Cortex of kidney (tissue), 1 donor: ENCODE measurements at places on chromosomes 11 and 22.

DNA sequence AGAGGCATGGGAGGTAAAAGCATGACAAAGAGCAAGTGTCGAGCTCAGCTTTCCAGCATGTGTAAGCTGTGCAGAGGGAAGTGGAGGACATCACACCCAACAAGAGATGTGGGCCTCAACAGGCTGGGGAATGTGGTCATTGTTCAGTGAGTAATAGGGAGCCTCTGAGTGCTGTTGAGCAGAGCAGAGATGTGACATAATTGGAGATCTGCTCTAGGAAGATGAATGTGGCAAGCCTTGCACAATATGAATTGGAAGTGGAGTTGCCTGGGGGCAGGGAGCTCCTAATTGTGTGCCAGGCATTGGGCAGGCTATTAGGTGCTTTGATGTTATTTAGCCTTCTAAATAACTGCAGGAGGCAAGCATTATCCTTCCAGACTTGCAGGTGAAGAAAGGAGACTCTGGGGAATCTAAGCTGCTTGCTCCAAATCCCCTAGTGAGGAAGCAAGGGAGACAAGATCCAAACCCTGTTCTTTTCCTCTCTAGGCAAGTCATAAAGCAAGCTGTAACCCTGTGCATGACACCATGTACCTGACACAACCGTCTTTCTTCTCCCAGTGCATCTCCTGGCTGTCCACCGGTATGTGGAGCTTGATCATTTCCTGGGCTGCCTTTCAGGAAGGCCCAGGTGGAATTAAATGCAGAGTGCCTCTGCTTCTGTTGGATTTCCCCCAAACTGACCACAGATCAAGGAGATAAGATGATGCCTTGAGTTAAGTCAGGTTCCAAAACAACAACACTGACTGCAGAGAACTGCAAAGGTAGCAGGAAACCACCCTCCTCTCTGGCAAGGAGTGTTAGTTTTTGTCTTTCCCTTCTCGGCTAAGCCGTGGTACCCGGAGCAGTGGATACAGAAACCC, 221.4 kb downstream of the TENM4 start:
- DNase-seq: no peak

GRCh38 chr11:122031813-122032212, 84.2 kb downstream of the BLID start:
- no peak for DNase-seq

DNA sequence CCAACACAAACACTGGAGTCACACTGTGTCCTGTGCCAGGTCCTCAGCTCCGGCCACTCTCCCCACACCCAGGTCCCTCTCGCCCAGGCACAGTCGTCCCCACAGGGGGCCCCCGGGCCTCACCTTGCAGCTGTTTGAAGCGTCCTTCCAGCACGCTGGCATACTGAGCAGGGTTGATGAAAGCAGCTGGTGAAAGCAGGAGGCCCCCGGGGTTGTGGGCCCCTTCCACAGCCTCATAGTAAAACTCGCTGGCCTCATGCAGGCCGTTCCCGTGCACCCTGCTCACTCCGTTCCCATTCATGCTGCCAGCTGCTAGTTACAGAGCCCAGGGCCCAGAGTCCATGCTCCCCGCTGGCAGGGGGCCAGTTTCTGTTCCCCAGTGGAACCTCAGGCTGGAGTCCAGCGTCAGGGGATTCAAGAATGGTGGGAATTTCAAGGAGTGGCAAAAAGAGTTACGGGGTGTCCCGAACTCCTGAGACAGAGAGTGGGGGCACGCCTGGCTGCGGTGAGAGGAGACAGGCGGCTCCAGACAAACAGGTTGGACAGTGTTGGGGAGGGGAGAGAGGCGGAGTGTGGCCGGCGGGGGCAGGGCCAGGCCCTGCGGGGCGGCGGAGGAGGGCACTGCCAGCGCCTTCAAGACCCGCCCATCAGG, 10.6 kb downstream of the SPTBN2 start:
- DNase-seq: no peak

GRCh38 chr11:77125191-77125590, 2.9 kb upstream of the MYO7A start:
- DNase-seq: no peak

DNA sequence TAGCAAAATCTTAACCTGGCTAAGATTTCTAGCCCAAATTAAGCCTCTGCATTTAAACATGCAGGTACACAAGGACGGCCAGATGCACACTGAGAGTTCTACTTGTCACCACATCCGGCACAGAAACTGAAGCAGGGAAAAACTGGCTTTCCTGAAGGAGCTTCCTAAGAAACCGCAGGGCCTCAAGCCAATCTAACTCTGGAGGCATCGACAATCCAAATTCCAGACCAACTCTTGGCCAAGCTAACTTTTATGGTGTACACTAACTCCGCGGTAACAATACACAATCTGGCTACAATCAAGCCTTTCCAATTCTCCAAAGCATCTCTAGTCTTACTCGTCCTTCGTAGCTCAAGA, 1.2 kb downstream of the MSANTD2 start:
- DNase-seq: no peak

GRCh38 chr11:5092821-5093585, 23.6 kb downstream of the OR52E1 start:
- no peak for DNase-seq

DNA sequence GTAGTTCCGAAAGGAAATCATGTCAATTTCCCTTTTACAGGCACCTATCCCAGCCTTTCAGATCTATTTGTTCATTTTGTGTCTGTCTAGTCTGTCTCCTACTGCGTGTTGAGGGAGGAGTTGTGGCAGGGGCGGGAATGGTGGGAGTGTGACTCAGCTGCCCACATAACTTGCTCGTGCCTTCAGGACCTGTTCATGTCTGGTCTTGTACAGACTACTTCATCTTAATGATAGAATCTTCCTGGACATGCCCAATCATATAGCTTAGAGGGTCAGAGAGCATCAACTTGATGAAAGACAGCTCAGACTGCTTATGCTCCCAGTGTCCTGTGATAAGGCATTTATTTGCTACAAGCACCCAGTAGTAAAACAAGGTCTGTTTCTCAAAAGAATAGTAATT, 61.0 kb upstream of the BIRC3 start:
- DNase-seq: no peak

GRCh38 chr11:128942817-128943427, at the start of gene TP53AIP1:
TP53AIP1 (minus strand) TSS chr11:128942871; CDS start chr11:128937818, 5,053 bp downstream.
- DNase-seq: no peak

DNA sequence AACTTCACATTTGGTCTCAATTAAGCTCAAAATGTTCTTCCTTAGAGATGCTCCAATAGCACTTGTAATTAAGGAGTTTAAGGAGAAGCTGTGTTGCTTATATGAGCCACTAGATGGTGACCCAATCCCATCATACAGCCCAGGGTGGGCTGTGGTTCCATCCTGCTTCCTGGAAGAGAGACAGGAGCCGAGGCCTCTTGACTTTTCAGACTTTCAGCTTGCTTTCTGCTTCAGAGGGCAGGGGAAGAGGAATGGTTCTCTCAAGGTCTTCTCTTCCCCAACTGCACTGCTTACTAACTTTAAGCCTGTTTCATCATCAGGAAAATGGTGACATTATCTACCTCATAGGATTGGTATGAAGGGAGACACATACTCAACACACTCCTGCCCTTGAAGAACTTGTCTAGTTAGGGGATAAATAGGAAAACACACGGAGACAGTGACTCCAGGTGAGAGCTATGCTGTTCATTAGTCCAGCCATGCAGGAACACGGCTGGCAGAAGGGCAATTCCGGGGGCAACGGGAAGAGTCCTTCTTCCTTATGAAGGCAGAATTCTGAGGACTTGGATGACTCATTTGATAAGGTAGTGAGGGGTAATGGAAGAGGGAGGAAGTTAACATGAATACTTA, 20.1 kb downstream of the TMEM218 start:
- no peak for DNase-seq

DNA sequence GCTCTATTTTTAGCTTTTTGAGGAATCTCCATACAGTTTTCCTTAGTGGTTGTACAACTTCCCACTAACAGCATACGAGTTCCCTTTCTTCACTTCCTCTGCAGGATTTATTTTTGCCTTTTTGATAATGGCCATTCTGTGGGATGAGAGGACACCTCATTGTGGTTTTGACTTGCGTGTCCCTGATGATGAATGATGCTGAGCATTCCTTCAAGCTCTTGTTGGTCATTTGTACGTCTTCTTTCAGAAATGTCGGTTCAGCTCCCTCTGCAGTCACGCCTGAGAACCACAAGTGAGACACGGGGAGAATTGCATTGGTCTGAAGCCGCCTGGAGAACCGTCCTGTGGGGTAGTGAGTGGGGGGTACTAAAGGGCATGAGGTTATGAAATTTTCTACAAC, 2.0 kb upstream of the KRTAP5-10 start:
- no peak for DNase-seq

DNA sequence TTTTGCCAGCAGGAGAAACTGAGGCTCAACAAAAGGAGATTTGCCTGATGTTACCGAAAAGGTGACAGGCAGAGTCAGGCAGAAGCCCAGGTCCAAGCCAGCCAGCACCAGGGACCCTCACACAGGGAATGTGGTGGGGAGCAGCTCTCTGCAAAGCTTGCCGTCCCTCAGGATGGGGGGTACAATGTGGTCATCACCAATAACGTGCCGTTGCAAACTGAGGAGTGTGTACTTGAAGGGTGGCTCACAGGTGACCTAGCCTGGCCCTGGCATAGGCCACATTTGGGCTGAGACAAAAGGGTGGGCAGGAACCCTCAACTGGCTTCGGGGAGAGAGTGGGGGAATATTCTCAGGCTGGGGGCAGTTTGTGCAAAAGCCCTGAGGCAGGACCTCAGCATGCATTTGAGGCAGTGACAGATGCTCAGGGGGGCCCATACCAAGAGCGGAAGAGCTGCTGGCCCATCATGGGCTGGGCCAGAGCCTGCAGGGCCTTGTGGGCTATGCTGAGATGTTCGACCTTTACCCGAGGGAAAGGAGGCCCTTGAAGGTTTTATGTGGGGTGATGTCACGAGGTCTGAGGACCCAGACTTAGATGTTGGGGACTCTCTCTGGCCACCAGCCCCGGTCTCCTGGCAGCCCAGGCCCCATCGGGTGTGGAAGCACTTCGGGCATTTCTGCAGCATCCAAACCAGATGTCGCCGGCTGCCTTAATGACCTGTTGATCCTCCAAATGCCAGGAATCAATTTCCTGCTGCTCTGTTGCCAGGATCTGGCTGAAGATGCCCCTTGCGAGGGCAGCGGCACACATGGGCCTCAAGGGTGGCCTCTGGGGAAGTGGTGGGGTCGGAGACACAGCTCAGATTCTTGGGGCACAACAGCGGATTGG, 57.4 kb upstream of the SHISAL1 start:
- no peak for DNase-seq

DNA sequence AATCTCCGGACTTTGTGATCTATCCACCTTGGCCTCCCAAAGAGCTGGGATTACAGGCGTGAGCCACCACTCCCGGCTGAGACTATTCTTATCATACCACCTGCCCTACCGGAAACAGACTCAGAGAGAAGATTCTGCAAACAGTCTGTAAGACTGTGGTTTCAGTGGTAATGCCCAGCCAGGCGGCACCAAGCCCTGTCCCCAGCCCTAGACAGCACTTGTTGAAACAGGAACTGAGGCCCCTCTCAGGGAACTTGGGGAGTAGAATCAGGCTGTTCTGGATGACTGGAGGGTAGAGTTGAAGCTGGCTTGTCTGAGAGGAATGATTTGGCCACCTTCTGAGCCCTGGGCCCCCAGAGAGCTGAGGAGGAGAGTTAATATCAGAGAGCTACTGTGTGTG, 1.3 kb upstream of the INSC start:
- no peak for DNase-seq

DNA sequence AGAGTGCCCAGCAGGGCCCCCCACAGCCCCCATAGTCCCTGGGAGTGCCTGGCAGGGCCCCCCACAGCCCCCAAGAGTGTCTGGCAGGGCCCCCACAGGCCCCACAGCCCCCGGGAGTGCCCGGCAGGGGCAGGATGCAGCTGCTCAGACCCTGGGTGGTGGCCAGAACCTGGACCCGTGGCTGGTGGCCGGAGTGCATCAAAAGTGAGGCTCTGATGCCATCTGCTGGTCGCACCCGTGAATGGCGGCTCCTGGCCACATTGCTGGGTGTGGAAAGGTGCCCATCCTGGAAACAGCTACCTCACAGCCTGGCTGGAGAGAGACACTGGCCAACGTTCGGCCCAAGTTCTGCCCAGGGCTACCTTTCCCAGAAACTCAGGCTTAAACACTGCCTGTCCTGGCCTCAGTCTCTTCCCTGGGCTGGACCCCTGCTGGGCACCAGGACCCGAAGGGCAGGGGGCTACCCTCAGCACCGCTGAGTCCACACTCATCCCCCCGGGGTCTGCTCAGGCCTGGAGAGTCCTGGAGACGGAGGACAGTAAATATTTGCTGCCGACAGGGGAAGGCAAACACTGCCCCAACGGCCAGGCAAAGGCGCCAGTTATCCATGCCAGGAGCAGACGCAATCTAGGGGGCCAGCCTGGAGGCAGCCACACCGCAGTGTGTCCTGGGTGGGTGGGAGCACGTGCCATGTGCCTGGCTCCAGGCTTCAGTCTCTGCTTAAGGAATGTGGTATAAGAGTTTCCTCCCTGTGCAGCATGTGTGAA, 4.4 kb downstream of the INS start:
- DNase-seq: no peak

- DNase-seq: no peak
These were observed 11.5 kb downstream of the PTPRJ start for GRCh38 chr11:47991894-47992293.

- DNase-seq: no peak
These were observed 9.1 kb downstream of the SELENOO start for GRCh38 chr22:50209893-50210292.

DNA sequence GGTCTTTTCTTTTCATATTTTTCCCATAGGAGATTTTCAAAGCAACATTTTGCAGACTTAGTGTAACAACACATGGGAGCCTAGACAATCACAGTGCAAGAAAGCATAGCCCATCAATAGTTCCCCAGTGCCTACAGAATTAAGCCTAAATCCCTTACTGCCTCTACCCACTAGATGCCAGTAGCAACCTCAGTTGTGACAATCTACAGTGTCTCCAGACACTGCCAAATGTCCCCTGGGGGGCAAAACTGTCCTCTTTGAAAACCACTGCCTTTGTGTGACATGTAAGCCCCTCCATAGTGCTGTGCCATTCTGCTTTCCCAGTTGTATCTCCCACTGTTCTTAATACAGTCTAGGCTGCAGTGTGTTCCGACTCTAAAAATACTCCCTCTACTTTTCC, 1329.0 kb downstream of the LRRC4C start:
- DNase-seq: no peak

DNA sequence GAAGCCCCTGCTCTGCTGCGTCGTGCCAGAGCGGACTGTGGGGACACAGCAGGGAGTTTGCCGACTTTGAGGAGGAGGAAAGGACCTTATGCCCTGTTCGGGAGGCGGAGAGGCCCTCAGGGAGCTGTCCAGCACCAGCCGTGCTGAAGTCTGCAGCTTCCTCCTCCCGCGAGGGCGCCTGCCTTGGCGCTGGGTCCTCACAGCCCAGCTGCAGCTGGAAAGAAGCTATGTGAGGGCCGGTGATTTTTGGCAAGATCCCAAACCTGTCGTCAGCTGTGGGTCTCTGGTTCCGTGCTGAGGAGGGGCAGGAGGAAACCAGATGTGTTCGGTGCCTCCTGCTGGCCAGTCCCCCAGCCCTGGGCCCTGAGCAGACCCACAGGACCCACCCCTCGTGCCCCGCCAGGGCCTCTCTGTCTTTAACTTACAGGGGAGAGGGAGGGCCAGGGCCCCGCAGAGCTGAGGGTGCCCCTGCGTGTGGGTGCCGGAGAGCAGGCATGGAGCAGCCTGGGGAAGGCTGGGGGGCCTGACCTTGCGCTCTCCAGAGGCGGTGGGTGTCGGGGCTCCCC, 12.0 kb downstream of the BRSK2 start:
- no peak for DNase-seq
